ENCODE measurements at places on chromosomes 12 and 14. TPM values are rescaled to one million over a fixed set of nuclear protein-coding genes. Genes with fewer than 3 reads are reported as not detected.

- no peak for DNase-seq
Observed at GRCh38 chr12:129049917-129050316, 196.6 kb downstream of the GLT1D1 start.

DNA sequence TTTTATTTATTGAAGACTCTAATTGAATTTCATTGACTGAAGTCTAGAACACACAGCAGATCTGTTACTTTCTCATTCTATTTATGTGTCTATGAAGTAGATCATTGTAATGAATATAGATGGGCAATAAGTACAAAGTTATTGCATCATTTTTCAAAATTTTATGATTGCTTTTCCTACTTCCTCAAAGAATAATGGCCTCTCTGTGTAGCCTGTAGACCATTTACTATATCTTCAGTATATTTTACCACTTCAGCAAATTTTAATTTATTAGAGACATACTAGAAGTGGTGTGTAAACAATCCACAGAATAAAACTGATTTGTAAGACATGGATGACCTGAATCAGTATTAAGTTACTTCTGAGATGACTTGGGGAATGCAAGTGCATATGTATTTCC is 291.7 kb upstream of the FAR2 start:
- DNase-seq: no peak

Gene CABP1
- total RNA-seq: not detected

DNA sequence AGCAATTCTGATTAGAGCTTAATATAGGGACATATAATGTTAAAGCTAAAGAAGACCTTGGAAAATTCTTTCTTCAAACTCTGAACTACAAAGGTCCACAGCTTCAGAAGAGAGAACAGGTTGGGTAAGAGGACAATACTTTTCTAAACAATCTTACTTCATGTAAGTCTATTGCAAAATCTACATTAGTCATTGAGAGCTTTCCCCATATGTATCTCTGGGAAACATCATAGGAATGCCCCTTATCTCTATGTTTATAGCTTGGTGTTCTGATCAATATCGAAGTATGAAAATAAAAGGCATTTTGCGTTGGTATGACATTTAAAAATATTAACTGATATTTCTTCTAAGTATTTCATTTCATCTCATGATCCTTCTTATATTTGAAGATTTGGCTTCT is 962.6 kb downstream of the AACS start:
- no peak for DNase-seq

- DNase-seq: no peak
Observed at GRCh38 chr12:49144384-49144783, 13.2 kb upstream of the TUBA1B start.

DNA sequence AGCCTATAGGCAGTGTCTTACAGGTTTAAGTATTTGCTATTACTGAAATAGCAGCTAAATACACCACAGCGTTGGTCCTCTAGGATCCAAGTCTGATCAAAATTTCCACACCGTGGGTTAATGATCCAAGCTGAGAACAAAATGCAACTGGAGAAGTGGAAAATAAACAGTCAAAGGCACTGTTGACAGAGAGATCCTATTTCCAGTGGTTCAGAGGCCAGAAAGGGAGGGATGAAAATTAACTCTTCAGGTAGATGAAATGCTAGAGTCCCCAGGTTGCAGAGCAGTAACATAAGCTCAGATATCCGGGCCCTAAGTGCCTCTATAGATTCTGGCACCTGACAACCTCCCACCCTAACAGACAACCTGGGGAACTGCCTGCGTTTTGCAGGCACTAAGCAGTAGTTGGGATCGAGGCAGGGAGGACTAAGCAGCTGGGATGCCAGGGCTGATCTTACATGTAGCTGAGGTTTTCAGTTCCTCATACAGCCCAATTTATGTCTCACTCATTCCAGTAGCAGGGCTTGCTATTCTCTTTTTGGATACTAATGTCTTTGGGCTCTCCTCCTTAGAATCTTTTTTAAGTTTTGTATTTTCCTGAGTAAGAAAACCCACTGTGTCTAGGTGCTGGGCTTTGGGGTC is 42.7 kb upstream of the CRACR2A start:
- no peak for DNase-seq

DNA sequence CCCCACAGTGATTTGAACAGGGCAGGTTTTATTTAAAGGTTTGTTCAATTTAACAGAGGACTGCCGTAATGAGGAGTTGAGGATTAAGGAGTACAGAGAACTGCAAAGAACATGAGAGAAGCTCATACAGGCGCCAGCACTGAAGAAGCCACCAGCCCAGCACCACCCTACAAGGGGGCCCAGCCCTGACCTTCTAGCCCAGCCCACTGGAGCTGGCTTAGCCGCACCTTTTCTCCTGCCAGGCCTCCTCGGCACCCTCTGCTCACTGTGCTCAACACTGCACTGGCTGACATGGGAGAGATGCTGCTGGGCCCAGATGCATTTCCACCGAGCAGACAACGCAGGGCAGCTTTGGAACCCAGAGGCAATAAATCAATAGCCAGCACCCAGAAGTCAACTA is 36.5 kb upstream of the SFSWAP start:
- no peak for DNase-seq

Gene VPS37B
- total RNA-seq: 53.4 TPM

DNA sequence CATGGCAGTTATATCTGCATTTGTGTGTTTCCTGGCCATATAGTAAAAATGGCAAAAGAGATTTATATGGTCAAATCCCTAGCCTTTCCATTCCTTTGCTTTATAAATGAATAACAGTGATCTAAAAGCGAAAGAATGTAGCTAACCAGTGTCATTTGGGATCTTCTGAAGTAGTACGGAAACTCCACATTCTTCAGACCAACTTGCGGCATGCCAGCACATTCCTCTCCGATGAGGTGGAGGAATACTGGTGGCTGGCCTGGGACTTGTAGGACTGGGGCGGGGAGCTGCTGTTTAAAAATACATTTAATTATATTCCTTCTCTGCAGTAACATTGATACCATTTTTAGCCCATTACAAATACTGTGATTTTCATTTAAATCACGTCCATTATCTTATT is 85.3 kb downstream of the SAMD4A start:
- DNase-seq: no peak

GRCh38 chr14:60514378-60514740 is 5.4 kb downstream of the SIX6 start:
- DNase-seq: no peak

Gene MORN3
- 2.4 TPM for total RNA-seq

Gene NCAPD2
- 22.0 TPM for total RNA-seq

Gene C12orf43
- 15.7 TPM for total RNA-seq

DNA sequence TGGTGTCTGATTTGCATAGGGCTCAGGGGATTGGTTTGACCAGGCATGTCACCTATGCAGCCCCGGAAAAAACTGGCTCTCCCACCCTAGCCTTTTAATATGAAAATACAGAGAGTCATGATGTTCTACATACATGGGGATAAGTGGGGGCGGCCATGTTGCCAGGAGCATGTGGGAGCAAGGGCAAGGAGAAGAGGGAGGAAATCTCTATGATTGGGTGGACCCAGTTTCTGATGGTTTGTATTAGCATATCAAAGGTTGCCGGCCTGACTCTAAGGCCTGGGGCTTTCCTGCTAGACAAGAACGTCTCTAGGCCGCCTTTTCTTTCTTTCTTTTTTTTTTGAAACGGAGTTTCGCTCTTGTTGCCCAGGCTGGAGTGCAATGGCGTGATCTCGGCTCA is 123.4 kb upstream of the CPSF6 start:
- DNase-seq: no peak

DNA sequence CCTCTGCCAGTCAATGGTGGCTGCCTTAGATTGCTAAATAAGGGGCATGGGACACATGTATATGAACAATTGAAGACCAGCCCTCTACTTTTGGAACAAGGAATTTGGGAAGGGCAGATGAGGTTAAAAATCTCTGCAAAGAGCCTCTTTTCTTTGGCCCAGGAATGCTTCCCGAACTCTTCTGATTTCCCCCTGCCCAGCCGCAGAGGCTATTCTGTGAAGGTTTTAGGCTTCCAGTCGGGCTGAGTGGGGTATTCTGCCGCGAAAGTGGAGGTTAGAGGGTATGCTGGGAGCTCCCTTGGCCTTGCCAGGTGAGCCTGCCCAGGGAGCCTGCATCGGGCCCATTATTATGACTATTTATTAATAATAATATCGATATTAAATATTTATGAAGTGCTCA is 1.2 kb downstream of the POU6F1 start:
- DNase-seq: no peak

Gene MANSC4
- not detected for total RNA-seq

DNA sequence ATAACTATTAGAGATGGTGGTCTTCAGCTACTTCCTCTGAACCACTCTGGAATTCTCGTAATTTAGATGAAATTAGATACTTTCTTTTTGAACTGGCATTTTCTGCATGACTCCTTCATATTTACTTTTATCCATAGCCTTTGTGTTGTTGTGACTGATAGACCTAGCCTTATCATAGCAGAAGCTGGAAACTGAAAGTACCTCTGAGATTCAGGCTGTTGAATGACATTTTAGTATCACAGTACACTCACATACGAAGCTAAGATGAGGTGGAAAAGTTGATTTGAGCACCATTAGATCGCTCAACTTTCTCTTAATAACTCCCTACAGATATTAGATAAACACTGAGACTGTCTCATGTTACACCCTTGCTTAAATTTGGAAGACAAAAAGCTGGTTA is 525.1 kb upstream of the FBXO33 start:
- DNase-seq: no peak

DNA sequence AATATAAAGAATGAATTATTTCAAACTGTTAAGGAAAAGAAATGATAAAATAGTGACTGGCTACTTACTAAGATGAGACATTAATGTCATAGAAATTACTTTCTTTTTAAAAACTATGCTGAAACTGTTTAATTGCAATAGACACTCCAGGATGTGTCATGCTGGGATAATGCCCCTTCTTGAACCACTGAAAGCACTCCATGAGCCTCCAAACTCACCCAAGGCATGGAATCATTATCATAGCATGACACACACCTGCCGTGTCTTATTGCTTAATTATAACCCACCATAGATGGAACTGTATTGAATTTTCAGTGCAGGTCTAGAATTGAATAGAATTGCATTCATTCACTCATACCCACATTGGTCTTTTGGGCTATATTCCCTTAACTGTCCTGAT is 4.3 kb downstream of the MBIP start:
- no peak for DNase-seq

Gene TAS2R9
- not detected for total RNA-seq

GRCh38 chr12:95116341-95116740 is 42.9 kb upstream of the NR2C1 start:
- DNase-seq: no peak

DNA sequence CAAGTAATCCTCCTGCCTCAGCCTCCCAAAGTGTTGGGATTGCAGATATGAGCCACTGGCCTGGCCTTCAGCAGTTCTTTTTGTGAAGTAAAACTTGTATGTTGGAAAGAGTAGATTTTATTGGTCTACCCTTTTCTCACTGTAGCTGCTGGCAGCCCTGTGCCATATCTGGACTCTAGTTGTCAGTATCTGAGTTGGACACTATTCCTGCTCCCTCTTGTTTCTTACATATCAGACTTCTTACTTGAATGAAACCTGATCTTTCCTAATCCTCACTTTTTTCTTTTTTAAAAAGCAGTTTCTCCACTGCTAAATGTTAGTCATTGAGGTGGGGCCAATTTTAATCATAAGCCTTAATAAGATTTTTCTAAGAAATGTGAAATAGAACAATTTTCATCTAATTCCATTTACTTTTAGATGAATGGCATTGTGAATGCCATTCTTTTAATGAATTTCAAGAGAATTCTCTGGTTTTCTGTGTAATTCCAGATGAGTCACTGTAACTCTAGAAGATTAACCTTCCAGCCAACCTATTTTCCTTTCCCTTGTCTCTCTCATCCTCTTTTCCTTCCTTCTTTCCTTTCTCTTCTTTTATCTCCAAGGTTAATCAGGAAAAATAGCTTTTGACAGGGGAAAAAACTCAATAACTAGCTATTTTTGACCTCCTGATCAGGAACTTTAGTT is 88.7 kb downstream of the APAF1 start:
- DNase-seq: no peak

DNA sequence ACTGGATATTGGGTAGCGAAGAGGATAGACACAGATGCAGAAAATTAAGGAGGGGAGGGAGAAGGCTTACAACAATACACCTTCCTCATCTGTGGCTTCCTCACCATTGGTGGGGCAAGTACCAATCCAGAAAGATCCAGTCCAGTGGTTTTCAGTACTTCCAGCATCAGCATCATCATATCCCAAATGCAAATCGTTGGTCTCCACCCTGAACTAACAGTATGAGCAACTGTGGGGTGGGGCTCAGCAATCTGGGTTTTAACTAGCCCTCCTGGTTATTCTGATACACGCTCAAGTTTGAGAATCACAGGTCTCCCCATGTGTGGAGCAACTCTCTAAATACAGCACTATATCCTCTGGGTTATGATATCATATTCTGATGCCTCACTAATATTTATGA is 193.7 kb downstream of the PAX9 start:
- no peak for DNase-seq

Gene TMEM120B
- 17.1 TPM for total RNA-seq

Gene DCN
- total RNA-seq: 163 TPM

- no peak for DNase-seq
Observed at GRCh38 chr12:128056136-128056801, 210.7 kb upstream of the TMEM132C start.

- DNase-seq: no peak
Observed at GRCh38 chr12:117092511-117092780, 6.8 kb downstream of the TESC start.

DNA sequence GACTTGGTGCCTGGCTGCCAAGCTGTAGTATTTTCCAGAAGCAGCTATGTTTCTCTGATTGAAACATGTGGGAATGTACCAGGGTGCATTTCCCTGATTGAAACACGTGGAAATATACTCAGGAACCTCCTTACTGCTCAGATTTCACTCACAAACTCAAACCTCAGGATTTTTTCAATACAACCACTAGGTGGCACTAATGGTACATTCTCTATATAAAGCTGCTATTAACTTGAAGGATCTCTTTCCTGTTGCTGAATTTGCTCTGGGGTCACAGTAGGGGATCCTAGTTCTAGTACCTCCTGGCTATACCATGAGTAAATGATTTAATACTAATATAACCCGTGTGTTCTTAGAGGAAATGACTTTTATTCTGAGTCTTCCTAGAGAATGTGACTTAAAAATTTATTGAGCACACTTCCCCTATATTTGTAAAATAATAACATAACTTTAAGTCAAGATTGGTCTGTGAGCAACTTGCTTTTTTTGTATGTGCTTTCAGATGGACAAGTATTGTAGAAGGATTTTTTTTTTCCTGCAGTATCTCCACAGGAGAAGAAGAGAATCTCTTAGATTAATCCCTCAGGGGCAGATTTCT is 173.8 kb upstream of the MIS18BP1 start:
- DNase-seq: no peak

- DNase-seq: no peak
Observed at GRCh38 chr14:102573591-102574046, 18.8 kb upstream of the RCOR1 start.

GRCh38 chr12:132077322-132078100 is 66.6 kb downstream of the DDX51 start:
- DNase-seq: no peak

All from upper lobe of left lung (tissue), 6 donors.